ENCODE measurements at places on chromosomes 1 and 21.

DNA sequence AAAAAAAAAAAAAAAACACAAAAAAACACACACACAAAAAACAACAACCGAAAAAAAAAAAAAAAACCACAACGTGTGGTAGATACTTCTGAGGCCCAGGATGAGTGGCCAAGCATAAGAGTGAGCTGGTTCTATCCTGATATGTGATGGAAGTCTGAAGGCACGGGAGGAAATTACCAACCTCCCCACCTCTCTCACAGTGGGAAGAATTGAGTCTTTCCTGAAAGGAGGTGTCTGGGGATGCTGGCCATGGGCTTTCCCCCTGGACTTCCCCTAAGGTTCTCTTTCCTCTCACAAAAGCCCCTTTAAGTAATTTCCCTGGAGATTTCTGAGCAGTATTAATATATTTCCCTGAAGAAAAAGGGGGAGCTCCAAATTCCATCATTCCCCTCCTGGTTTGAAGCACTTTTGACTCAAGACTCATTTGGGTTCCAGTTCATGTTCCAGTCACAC is 5.2 kb downstream of the TMCC2 start:
- no peak for DNase-seq

- no peak for DNase-seq
Observed at GRCh38 chr1:231983588-231984193, 357.1 kb downstream of the DISC1 start.

- no peak for DNase-seq
Observed at GRCh38 chr1:238135708-238136664, 245.3 kb upstream of the ZP4 start.

- no peak for DNase-seq
Observed at GRCh38 chr1:201144701-201145100, 9.6 kb downstream of the TMEM9 start.

- DNase-seq: no peak
Observed at GRCh38 chr1:2267051-2267830, 39.1 kb downstream of the SKI start.

DNA sequence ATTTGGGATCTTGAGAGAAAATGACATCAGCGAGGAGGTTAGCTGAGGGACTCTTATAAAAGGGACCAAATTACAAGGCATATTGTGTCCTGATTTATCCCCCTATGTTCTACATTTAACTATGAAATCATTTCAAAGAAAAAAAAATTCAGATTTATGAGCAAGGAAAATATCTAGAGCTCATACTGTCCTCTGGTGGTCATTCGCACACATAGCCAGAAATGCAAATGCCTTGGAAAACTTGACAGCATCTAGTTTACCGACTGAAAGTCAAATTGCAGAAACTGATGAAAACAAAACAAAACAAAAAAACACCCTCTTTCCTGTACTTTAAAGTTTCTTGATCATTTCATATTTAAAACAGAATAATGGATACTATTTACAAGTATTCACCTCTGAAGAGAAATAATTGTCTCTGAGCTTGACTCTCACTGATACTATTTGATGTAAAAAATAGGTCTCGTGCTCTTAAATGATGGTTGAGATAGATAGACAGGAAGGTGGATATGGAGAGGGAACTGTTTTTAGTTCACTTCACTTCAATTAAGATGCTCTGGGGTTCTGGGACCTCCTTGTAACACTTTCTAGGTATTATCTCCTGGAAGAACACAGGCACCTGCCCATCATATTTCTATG is 253.8 kb downstream of the PCP4 start:
- DNase-seq: no peak

DNA sequence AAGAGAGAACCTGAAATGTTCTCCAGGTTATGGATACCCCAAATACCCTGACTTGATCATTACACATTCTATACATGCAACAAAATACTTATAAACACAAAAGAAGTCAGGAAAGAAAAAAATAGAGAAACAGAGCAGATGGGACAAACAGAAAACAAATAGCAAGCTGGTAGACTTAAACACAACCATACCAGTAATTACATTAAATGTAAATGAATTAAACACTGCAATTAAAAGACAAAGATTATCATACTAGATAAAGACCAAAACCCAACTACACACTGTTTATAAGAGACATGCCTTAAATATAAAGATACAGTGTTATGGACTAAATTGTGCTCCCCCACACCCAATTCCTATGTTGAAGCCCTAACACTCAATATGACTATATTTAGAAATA is 117.2 kb downstream of the ACBD6 start:
- no peak for DNase-seq

GRCh38 chr1:67133177-67133576 is 1.6 kb downstream of the C1orf141 start:
- no peak for DNase-seq

GRCh38 chr1:179228783-179229213 is 679 bp downstream of the ABL2 start:
- peak; percentile 64 for DNase-seq

GRCh38 chr1:51966559-51966958 is 23.9 kb downstream of the RAB3B start:
- no peak for DNase-seq

- DNase-seq: no peak
Observed at GRCh38 chr1:246588159-246588721, 22.0 kb downstream of the CNST start.

- no peak for DNase-seq
Observed at GRCh38 chr1:150405660-150406059, 41.7 kb downstream of the RPRD2 start.

- DNase-seq: no peak
Observed at GRCh38 chr21:41975391-41976272, 21.8 kb upstream of the C2CD2 start.

GRCh38 chr21:45470773-45471524 is 66.0 kb downstream of the COL18A1 start:
- peak; percentile 55 for DNase-seq

GRCh38 chr21:39900491-39900890 is 33.3 kb downstream of the PCP4 start:
- DNase-seq: no peak

DNA sequence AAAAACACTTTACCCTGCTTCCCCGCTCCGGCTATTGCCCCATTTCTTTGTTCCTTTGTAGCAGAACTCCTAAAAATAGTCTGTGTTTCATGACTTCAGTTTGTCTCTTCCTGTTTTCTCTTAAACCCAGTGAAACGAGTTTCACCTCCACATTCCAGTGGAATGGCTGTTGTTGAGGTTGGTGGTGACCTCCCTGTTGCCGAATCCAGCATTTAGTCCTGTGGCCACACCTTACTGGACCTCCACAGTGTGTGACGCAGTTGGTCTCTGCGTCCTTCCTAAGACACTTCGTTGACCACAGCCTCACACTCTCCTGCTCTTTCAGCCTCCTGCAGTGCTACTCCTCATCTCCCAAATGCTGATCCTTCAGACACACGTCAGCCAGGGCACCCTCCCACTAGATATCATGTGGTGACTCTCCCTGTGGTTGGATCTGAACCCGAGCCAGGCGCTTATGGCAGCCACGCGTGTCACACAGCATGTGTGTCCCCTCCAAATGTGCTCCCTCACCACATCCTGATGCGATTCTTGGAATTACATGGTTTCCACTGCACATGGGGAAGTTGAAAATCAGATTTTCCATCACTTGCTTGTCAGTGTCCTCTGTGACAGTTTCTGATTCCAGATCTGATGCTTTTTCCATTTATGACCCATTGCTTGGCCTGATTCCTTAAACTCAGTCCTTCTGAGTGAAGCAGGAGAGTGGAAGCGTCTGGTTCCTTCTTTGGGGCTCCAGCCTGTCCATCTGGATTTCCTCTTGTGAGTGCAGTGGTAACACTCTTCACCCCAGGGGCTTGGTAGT is 99.1 kb upstream of the ARTN start:
- DNase-seq: peak; percentile 44

GRCh38 chr1:210922666-210923065 is 211.3 kb downstream of the KCNH1 start:
- DNase-seq: no peak

- DNase-seq: no peak
Observed at GRCh38 chr1:216926720-216927510, 203.7 kb upstream of the ESRRG start.

DNA sequence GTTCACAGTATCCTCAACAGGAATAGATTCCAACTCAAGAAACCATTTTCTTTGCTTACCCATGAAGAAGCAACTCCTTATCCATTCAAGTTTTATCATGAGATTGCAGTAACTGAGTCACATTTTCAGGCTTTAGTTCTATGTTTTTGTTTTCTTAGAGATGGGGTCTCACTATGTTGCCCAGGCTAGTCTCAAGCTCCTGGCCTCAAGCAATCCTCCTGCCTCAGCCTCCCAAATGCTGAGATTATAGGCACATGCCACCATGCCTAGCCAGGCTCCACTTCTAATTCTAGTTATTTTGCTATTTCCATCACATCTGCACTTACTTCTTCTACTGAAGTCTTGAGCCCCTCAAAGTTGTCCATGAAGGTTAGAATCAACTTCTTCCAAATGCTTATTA is 143.3 kb upstream of the HP1BP3 start:
- no peak for DNase-seq

DNA sequence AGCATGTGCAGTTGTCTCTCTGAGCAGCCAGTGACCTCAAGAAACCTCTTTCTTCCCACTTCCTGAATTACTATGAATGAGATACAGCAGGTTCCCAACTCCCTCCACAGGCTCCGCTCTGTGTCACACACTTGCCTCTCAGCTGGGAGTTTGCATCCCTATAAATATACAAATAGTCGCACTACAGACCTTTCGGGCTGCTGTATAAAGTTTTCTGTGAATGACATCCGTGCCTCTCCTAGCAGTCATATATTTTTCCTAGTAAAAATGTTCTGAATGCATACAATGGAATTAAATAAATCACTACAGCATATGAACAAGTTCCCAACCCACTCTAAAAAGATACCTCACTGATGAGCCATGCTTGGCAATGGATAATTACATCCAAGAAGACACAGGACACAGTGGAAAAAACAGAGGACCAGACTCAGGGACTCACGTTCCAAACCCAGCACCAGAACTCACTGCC is 66.8 kb downstream of the CAPZB start:
- no peak for DNase-seq

GRCh38 chr1:70293186-70293843 is 61.2 kb downstream of the ANKRD13C start:
- no peak for DNase-seq

DNA sequence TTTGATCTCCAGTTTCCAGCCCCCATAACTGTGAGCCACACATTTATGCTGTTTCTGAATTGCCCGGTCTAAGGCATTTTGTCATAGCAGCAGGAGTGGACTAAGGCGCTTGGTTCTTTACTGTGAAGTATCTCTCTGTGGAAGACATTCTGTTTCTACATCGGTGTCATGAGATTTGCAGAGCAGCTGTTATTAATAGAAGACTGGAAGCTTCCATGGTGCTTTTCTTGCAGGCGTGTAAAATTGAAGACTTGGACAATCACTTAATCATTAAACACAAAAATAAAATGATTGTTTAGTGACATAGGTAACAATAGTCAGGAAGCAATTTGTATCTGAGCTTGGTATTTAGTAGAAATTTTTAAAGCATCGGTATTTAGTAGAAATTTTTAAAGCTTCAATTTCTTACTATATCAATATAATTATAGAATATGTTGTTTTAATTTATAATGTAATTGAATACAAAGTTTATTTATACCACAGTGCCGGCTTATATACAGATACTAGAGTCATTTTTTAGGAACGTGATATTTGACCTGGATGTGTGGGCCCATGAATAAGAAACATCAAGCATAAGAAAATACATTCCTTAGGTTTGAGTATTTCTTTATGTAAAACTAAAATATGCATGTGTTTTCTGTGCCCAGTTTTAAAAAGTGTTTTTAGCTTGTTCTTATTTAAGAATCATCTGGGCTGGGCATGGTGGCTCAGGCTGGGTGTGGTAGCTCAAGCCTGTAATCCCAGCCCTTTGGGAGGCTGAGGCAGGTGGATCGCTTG is 60.6 kb upstream of the COL6A1 start:
- no peak for DNase-seq

DNA sequence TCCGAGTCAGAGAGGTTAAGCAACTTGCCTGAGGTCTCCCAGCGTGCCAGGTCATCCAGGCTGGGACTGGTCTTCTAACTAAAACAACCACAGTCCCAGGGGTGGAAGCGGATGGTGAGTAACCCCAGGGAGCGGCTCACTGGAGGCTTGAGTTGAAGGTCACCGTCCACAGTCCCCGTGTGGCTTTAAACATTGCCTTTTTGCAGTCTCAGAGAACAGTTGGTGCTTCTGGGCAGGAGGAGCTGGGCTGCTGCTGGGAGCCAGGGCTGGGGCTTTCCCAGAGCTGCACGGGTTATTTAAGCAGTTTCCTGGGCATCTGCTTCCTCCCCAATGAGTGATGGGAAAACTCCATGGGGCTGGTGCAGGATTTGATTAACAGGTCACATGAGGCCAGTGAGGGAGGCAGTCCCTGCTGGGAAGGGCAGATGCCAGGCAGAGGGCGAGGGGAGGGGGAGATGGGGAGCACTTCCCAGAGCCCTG is 12.3 kb downstream of the ARHGEF10L start:
- no peak for DNase-seq

DNA sequence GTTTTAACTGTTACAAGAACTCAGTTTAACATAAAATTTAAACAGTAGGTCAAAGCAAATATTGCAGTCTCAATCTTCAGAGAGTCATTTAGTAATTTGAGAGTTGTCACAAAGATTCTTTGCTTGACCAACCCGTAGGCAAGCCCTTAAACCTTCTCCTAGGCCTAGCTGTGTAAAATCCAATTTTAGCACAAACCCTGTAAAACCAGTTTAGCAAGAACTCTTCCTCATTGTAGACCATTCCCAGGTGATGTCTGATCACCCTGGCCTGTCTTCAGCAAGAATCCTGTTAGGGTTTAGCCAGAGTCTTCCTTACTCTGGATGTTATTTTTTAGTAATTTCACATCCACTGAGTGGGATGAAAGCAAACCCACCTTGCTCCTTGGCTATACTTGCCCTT is 30.1 kb downstream of the LRIG2 start:
- no peak for DNase-seq

- DNase-seq: no peak
Observed at GRCh38 chr1:112074711-112075110, 85.2 kb upstream of the KCND3 start.
